Mucosa of descending colon (tissue), 3 donors: ENCODE measurements at places on chromosomes 11 and 22.

- no peak for DNase-seq
These were observed 341.0 kb downstream of the ETS1 start for GRCh38 chr11:128246364-128246801.

DNA sequence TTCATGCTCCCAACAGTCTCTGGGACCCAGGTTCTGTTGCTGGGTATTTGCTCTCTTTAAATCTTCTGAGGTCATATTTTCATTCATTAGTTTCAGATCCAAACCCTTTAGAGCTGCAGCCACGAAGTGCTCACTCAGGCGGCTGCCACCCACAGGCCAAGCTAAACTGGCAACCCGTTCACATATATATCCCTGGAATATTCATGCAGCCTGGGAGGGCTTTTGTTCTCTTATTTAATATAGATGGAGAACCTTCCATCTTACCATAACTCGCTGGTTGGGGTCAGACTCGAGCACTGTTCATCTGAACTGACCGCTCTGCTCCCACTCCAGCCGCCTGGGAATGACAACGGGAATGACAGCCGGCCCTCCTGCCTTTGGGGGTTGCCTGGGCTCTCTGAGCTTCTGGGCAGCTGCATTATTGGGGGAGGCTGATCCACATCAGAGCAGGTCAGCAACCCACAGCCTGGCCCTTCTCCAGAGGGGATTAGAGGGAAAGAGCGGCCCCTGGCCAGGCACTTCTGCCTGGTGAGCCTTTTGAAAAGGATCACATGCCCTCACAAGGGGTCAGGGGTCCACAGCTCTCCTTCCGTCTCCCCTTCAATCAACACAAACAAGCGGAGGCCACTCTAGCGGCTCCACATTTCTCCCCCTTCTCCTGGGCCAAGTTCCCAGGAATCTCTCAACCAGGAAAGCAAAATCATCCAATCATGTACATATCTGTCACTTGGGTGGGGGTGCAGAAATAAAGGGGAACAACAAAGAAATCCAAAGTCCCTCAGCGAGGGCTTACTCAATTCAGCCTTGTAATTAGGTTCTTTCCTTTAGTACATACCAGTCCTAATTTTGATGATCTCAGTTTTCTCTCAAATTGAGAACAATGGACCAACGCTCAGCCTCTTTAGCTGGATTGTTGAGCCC lies 11.8 kb downstream of the TMEM184B start:
- no peak for DNase-seq

GRCh38 chr11:73295241-73295995 lies 12.7 kb upstream of the ARHGEF17 start:
- DNase-seq: no peak

DNA sequence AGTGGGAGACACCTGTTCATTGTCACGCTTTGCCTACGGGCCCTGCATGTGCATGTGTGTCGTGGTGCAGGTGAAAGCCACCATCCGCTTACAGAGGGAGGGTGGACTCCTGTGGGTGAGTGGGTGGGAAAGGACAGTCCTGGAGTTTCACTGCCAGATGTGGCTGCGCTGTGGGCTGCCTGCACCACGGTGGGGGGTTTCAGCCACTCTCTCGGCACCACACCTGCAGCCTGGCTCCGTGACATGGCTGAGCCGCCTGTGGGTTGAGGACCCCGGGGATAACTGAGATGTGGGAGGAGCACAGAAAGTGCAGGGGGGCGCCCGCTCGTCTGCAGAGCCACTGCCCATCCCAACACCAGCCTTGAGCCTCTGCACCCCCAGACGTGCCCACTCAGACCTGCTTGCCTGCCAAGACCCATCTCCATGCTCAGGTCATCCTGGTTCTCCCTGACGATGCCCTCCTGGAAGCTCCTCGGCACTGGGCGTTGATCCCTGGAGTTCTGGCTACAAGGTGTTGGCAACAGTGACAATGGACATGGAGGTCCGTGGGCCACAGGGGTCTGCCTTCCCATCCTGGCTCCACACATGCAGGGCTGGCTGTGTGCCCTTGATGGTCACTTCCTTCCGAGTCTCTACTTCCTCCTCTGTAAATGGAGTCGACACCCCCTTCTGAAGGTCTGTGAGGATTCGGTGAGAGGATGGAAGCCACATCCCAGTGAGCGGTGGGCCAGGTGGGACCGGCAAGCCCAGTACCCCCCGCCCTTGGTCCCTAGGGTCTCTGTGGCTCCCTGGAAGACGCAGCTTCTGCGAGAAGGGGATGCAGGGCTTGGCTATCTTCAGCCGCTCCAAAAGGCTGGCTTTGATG lies 1007.0 kb downstream of the BRD1 start:
- no peak for DNase-seq
